ENCODE measurements at places on chromosomes 6 and 20.

- no peak for DNase-seq
Measured at GRCh38 chr6:54248994-54249393, 59.2 kb upstream of the TINAG start.

GRCh38 chr6:43724354-43724753, 36.8 kb upstream of the MRPS18A start:
- no peak for DNase-seq

DNA sequence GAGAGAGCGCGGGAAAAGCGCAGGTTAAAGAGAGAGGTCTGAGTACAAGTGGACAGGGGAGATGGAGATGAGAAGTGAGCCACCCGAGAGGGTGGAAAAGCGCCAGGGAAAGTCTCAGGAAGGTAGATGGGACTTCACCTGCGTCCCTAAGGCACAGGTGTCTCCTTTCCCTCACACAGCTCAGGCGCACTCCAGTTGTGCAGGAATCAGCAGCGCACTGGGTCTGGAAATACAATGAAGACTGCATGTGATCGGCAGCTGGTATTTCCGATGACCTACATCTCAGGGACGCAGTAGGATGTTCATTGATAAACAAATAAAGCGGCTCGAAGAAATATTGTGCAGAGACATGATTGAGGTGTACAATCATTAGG, 432 bp upstream of the KHDRBS2 start:
- DNase-seq = no peak

DNA sequence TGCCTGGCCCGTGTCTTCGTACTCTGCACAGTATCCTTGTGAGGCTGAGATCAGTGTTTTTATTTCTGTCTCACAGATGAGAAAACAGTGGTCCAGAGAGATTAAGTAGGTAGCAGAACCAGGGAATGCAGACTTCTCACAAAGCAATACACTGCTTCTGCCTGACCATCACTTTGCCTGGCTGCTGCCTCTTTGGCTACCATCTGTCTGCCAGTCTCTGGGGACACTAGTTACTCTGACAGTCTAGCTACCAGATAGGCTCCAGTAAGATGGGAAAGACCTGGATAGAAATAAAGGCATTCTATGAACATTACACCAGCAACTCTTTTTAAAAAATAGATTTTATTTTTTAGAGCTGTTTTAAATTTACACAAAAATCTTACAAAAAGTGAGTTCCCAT, 96.9 kb downstream of the PHACTR3 start:
- DNase-seq = no peak

GRCh38 chr6:150079604-150080003, 10.7 kb upstream of the ULBP3 start:
- no peak for DNase-seq

DNA sequence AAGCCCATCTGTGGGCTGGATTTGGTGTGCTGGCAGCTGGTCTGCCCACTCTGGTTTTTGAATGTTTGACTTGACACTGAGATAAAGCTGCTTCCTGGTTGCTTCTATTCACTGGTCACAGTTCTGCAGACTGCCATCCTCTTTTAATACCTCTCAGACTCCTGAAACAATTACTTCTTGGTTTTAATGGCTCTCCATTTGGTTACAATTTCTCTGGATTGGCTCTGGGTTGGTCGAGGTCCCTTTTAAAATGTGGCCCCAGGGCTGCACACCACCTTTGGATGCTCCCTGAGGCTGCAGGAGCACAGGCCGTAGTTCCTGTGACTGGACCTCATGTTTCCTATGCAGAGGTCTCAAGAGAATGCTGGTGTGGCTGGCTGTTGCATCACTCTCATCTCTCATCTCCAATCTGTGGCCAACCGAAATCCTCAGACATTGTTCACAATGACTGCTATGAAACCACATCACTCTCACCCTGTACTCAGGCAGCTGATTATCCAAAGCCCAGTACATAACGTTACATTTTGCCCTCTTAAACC, 98.5 kb downstream of the INSM1 start:
- DNase-seq = no peak

DNA sequence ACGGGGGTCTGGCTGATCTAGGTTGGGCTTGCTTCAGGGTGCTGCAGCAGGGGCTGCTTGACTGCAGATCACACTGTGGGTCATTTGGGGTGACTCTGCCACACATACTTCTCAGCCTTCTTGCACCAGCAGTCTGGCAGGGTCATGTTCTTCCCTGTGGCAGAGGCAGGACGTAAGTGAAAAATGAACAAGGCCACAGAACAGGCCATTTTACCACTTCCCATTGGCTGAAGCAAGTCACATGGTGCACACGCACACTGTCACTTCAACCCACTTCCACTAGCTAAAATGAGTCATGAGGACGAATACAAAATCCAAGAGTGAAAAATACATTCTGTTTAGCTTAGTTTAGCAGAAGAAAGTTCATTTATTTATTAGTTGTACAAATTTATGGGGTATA, 168.6 kb upstream of the GGTLC1 start:
- DNase-seq = no peak

- no peak for DNase-seq
Measured at GRCh38 chr20:53660947-53661381, 67.3 kb upstream of the ZNF217 start.

DNA sequence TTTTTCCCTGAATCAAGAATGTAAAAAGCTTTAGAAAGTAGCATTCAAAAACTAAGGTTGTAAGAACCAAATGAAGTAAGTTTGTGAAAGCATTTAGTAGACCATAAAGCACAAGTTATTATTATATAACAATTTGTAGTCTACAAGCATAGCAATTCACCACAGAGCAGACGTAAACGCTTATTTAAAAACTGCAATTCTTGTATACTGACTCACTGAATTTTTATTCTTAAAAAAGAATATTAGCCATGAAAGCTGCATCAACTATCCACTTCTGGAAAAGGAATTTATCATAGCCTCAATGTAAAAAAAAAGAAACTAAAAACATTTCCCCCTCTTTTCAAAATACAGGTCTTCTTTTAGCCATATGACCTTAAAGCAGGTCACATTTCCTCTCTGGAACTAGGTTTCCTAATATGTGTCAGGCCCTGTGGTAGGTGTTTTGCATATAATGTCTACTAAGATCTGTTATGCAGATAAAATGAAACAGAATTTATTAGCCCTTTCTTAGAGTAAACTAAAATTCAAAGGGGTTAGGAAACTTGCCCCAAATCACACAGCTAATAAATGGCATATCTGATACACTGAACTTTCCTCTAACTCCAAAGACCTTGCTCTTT, 2.1 kb downstream of the MAP3K7 start:
- no peak for DNase-seq

DNA sequence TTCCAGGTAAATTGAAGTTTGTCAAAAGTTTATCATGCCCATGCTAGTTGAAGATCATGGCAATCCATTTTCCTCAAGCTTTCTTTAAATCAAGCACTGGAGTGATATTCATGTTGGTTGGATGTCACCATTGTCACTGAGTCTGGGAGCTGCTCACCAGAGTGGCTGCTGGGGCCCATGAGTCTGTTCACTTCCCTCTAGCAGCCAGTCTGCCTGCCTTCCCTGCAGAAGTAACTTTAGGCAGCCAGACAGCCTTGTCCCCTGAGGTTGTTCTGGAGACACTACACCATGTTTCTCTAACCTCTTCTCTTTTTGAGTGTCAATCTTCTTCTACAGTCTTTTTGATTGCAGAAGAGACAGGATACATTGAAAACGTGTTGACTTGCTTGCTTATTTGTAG, 5.5 kb downstream of the SIRT5 start:
- no peak for DNase-seq

GRCh38 chr6:52576392-52577021, 353 bp downstream of the TRAM2 start:
- DNase-seq = no peak

GRCh38 chr6:154931711-154932424, 63.2 kb upstream of the TIAM2 start:
- no peak for DNase-seq

DNA sequence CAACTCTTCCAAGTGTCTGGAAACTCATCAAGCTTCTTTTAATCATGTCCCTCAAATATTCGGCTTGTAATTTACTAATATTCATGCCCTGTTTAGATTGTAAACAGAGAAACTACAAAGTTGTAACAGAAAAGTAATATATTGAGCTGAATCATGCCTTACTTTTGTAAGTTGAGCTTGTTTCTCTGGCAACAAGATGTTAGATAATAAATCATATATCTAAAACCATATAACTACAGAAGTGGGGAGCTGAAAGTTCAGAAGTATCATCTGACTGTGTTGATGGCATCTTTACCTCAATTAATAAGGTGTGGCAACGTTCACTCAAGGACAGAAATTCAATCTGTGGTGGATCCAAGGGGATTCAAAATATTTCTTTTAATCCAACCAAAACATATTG, 263.9 kb downstream of the PLCB1 start:
- no peak for DNase-seq

GRCh38 chr20:61439251-61439650, 187.2 kb downstream of the CDH4 start:
- no peak for DNase-seq

- DNase-seq = no peak
Measured at GRCh38 chr6:43949551-43949991, 177.7 kb downstream of the MRPL14 start.

DNA sequence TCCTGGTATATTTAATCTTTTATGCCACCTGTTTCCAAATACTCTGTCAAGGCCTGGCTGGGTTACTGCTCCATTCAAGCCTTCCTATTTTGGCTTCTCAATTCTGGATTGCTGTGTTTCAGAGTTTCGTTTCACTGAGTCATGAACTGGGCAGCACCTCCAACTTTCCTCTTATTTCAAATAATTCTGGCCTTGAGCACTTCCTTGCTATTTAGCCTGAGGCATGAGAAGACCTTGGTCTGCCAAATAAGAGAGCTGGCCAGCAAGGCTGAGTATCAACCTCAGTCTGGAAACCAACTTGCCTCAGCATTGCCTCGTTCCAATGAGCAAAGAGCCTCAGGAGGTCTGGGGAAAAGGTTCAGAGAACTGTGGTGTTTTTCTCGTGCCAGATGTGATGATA, 66.6 kb downstream of the TNFAIP3 start:
- DNase-seq = no peak

GRCh38 chr6:27441001-27441400, 31.9 kb downstream of the ZNF184 start:
- no peak for DNase-seq

- no peak for DNase-seq
Measured at GRCh38 chr6:139569566-139569965, 195.1 kb upstream of the CITED2 start.

DNA sequence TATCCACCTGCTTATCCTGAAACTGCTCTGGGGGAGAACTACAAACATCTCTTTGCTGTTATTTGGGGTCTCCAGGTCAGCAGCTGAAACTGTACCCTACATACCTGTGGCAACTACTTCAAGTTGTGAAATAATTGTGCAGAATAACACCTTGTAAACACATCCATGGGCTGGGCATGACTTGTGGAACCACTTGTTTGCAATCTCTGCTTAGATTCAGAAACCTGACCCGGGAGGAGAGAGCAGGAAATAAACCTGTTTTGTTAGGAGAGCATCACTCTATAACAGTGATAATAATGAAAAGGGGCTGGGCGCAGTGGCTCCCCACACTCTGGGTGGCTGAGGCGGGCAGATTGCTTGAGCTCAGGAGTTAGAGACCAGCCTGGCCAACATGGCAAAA, 183.1 kb downstream of the NFATC2 start:
- no peak for DNase-seq

DNA sequence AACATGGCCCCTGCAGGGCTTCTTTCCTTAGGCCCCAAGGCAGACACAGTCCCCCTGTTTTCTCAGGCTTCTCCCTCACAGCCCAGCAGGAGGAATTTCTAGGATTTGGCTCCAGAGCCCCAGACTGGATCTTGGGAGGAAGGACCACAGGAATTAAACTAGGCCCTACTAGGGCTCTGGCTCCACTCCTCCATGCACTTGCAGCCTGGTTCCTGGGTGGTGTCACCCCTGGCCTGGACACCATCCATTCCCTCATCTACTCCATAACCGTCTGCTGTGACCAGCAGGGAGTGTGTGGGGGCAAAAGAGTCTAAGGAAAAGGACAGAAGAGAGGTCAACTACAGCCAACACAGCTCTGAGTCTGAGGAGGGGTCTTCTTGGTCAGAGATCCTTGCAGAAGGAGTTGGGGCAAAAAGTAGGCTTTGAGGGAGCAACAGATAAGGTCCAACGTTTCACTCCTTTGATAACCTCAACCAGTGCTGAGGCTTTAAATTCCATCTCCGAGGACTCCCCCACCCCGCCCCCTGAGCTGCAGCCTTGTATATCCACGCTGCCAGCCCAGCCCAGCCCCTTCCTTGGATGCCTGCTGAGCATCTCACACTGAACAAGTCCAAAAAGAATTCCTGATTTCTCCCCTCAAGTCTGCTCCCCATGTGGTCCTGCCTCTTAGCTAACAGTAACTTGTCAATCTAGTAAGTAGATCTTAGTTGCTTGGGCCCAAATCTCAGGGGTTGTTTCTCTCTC, 27.9 kb upstream of the SPDEF start:
- DNase-seq = no peak

- DNase-seq = no peak
Measured at GRCh38 chr6:4164456-4164855, 29.1 kb upstream of the ECI2 start.

- no peak for DNase-seq
Measured at GRCh38 chr6:26312096-26312463, 52.9 kb upstream of the BTN3A2 start.

DNA sequence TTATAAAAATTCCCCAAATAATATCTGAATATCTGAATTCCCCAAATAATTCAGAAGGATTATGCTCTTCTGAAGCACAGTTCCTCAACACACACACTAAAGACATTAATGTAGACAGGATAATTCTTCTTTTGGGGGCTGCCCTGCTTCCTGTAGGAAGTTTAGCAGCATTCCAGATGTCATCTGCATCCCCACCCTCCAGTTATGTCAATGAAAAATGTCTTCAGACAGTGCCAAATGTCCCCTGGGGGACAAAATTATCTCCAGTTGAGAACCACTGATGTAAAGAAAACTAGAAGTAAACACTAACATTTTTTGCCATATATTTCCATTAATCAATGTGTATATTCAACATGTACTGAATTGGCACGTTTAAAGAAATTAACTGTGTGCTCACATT, 25.9 kb upstream of the NAA20 start:
- DNase-seq = no peak

DNA sequence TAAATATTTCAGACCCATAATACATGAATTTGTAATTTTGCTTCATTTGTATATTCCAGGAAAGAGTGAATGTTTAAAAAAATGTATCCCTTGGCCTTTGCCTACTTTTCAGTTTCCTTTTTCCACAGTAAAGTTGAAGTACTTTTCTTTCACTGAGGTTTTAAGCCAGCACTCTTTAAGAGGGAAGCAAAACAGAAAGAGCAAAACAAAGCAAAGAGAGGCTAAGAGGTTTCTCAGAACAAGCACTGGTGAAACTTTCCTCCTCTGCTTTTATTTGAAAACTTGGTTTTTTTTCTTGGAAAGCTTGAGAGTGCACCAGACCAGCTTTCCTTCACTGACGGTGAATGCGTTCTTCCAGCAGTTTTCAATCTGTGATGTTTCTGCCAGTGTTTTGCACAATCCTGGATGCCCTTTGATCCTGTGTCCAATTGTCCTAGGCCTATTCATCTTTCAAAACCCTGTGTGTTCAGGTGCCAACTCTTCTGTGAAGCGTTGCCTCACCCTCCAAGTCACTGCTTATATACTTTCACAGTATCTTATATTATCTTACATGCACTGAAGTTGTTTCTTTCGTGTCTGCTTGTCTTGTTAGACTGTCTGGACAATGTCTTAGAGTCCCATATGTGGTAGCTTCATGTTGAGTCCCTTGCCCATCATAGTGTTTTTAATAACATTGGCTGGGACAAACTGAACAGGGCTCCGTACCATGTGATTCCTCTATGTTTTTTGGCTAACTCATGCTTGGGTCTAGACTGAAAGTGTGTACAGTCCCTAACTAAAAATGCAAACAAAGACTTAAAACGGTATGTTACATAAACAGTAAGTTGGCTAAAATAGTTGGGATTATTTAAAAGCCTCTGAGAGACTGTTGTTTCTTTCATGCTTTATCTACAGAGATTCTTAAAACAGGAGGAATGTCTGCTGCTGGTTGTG, 1.9 kb downstream of the RNF217 start:
- no peak for DNase-seq

Measured in NCI-H2107 (cell line).